ENCODE measurements at places on chromosomes 2 and 18.

DNA sequence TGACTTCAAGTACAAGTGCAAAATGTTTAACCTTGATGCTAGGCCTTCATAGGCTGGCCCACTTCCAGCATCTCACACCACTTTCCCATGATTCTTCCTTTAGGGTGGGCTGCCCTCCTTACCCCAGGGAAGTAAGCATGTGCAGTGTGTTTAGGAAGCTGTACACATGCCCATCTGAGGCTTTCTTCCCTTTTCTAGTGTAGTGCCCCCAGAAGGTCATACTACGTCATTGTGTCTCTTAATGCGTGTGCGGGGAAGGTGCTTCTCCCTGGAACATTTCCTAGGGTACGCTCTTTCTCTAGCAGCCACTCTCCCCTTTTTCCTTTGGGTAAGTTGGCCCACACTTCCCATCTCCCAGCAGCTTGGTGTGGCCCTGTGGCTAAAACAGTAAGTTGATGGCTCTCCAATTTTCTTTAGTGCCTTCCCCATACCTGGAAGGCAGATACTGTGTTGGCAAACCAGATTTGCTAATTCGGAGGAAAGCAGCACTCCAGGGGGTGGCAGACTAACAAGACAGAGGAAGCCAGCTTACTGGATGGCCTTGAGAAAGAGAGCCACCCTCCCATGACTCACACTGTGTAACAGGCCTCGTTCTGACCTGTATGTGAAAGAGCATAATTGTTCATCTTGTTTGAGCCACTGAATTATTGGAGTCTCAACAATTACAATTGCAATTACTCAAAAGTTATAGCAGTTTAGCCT lies 1.1 kb upstream of the SULT6B1 start:
- no peak for DNase-seq

DNA sequence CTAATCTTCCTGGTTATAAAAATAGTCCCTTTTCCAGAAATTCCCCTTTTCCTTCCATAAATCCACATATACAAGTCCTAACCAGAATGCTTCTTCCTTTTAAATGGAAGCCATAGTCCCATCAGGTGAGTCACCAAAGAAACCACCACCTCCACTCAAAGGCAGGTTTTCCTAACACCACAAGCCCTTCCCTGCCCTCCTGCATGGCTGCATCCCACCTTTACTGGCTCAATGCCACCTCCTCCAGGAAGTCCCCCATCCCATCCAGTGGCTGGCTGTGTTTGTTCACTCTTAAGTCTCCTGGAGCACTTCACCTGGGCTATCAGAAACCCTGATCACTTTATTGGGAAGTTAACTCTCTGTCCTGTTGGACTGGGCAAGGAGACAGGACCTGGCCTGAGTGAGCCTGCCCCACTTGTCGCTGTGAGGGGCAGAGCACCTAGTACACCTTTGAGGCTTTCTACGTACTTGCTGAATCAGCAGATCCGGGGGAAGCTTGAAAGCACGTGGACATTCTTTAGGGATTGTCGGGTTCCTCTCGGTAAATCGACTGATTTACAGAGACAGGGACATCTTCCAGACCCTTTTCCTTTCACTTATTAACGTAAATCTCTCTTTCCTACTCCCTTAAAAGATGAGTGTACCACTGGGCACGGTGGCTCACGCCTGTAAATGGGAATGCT lies 71.0 kb downstream of the NGEF start:
- DNase-seq = no peak

DNA sequence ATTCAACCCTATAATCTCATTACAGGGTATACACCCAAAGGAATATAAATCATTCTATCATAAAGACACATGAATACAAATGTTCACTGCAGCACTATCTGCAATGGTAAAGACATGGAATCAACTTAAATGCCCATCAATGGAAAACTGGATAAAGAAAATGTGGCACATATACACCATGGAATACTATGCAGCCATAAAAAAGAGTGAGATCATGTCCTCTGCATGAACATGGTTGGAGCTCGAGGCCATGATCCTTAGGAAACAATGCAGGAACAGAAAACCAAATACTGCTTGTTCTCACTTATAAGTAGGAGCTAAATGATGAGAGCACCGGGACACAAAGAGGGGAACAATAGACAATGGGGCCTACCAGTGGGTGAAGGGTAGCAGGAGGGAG lies 88.5 kb upstream of the CD226 start:
- DNase-seq = no peak

GRCh38 chr2:96821113-96821675 lies 5.1 kb downstream of the CNNM3 start:
- DNase-seq = no peak

GRCh38 chr2:171244970-171245782 lies 84.5 kb upstream of the TLK1 start:
- no peak for DNase-seq

- DNase-seq = no peak
These were observed 27.2 kb upstream of the COBLL1 start for GRCh38 chr2:164868563-164869419.

DNA sequence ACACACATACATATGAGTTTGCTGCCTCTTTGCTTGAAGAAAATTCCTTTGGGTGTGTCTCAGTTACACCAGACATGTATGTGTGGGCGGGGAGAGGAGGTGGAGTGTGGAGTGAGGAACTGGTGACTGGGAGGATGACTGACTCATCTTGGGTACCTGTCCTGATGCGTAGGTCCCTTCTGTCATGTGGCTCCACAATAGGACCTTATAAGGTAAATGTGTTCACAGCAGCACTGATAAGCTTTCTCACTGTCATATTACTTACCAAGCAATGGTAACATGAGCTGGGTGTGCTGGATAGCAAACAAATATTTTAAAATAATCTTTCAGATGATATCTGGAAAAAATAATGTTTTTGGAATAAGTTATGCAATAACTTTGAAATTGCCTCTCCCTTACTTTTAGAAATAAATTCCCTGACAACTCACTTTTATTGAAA lies 45.1 kb downstream of the SLC9A2 start:
- no peak for DNase-seq

DNA sequence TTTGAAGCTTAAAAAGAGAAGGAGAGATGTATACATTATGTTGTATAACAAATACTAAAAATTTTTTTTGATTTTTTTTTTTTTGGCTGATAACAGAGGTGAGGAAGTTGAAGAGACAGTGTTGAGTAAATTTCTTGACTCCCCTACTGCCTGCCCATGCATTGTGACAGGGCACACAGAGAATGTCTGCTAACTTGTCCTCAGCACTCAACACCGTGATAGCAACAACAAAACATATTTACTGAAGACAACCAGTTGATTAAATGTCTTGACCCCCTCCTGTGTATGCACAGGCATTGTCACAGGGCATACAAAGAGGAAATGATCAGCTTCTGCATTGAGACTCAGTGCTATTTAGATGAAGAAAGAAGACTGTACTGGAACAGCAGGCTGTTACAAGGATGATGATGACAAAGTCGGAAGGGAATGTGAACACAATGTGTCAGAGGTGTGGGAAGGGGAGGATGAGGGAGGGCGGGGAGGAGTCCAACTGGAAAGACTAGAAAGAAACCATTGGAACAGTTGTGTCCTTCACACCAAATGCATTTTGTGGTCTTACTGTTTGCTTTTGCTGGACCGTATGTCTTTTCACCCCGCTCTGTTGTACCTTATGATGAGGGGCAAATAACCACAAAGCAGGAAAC lies 89.5 kb downstream of the CERS6 start:
- DNase-seq = no peak

DNA sequence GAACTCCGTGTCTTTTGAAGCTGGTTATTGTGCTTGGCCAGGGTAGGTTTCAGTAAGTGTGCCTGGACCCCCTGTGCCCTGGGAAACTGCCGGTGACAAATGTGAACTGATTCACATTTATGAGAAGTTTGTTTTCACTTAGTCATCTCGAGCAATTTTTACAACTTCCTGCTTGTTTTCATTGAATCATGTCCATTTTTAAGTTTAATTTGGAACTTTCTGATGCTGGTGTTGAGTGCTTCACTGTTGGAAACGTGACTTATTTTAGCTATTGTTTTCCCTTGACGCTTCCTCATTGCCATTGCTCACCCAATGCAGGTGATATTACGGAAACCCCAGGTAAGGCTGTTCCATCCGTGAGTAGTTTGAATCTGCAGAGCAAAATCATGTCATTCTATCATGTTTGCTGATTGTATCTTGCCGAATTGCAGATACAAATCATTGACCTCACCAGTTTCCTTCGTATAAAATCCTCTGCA lies 97.2 kb downstream of the RTN4 start:
- DNase-seq = no peak

DNA sequence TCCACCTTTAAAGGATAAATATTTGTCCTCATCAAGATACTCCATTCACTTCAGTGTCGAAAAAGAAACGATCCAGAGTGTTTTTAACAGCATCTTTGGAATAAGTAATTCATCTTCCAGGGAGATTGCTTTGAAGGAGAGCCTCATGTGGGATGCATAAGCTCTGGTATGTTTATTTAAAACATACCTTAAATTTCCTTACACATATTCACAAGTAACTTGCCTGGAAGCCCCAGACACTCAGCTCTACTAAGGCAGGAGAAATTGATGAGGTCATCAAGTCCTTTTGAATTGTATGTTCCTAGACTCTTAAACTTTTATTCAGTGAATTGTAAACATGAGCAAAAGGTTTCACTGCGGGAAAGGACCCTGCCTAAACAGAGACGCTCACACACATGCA lies 103.0 kb downstream of the CDK15 start:
- no peak for DNase-seq

DNA sequence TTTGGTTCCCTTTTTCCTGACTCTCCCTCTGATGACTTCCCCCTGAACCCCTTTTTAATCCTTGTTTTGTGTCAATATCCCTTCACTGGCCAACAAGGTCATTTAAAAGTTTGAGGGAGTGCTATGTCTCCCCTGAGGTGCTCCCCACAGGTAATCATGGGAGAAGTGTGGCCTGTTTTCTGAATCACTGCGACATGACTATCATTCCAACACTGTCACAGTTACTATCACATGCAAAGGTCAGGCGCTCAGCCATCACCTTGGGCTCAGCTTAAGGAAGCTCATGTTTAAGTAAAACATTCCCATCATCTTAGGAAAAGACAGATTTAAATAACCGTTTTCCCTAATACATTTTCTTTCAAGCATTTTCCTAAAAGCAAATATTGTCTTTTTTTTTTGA lies 20.9 kb upstream of the ACAA2 start:
- DNase-seq = no peak

DNA sequence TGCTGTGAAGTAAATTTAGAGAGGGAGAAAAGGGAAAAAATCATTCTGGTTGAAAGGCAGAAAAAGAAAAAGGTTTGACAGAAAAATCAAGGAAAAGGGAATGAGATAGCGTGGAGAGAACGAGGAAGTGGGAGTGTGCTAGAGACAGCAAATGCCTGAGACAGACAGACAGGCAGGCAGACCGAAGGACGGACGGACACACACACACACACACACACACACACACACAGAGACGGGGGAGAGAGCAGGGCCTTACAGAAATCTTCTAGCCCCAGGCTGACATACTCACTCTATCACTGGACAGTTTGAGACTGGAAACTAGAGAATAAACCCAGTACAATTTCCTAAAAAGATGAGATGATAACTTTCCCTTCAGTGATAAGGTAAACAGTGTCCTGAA lies 238.4 kb downstream of the ZNF521 start:
- DNase-seq = no peak

DNA sequence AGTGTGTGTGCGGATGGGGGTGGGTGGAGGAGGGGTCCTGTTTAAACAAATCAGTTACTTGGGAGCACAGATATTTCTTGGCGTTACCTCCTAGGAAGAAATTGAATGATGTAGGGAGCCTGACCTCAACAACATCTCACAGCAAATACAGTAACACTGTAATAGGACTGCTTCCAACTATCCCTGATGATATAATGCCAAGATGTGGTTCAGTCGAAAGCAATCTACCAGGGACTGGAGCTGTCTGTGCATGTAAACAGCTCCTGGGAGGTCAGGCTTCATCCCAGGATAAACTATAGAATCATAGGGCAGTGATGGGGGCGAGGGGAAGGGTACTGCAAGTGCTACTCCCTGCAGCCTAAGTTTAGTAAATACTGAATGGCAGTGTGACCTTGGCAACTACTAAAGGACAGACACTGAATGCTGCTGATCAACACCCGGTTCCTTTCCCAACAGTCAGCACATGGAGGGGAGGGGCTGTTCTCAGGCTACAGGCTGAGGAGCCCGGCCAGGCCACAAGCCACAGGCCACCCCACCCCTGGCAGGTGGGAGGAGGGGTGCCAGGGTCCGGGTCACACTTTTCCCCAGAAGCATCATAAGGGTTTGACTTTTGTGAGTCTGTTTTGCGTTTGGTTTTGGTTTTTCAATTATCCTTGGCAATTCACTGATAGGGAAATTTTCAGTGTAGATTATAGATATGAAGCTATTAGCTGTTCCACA lies 85.3 kb upstream of the ZNF397 start:
- no peak for DNase-seq

DNA sequence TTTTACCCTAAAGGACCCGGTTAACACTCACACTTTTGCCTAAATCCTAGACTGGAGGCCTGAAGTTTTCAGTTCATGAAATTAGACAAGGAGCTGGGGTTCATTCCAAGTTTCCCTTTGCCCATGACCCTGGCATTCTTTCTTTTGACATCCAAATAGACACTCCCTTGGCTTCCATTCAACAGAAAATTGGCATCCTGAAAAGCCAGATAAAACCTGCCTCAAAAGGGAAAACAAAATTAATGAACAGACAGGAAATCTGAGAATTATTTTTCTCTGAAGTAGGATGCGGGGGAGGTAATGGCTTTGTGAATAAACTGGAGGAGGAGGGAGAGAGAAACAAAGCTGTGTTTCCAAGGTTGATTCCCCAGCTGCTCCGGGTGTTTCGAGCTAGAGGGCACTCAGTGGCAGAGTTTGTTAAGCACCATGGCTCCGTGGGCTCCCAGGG lies 41.0 kb downstream of the SPP2 start:
- DNase-seq = no peak

GRCh38 chr18:23131693-23132319 lies 3.5 kb upstream of the CABLES1 start:
- DNase-seq = no peak

- DNase-seq = no peak
These were observed 75.6 kb upstream of the ID2 start for GRCh38 chr2:8606226-8606625.

DNA sequence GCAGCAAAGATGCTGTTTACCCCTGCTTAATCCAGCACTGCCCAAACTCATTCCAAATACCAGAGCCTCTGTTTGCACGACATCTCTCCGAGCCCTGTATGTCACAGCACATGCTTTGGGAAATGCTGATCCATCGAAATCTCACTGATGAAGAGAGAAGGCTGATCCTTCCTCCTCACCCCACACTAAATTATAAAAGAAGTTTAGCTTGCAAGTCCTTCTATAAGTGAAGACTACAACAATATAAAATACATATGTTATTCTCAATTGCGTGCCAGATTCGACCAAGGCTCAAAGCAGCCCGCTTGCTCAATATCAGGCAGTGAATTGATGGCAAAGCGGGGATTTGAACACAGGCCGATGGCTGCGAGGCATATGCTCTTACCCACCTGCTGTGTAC lies 30.7 kb upstream of the SLC35F6 start:
- DNase-seq = no peak

Data from ecto neural progenitor cell (in vitro differentiated cells).